Breast epithelium (tissue), 4 donors: ENCODE measurements at places on chromosomes 7 and 10. TPM values are rescaled to one million over a fixed set of nuclear protein-coding genes. Genes with fewer than 3 reads are reported as not detected.

DNA sequence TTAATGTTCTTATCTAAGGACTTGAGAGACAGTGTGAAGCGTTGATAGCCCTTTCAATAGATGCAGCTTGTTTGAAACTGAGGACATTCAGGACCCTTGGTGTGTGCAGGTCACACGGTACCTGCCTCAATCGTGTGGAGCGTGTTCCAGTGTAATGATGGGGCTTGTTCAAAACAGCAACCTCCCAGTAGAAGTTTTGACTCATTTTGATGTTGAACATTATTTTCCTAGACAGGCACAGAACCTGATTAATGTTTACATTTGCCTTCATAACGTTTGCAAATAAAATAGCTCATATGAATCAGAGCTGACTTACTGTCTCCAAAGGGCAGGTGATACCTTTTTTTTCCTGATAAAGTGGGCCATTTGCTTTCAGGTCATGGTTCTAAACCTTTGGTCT, 21.3 kb downstream of the RBM17 start:
- H3K4me3 ChIP-seq: no peak overlapping the region
- peaks cover 19% of the 10 kb centered on the region for H3K36me3 ChIP-seq
- H3K27me3 ChIP-seq: no peaks in the 10 kb centered on the region
- H3K27ac ChIP-seq: no peak overlapping the region

- DNase-seq: no peak
- no peak overlapping the region for H3K27ac ChIP-seq
- H3K4me3 ChIP-seq: no peak overlapping the region
- no peaks in the 10 kb centered on the region for H3K36me3 ChIP-seq
- H3K4me1 ChIP-seq: no peaks in the 10 kb centered on the region
- H3K27me3 ChIP-seq: no peaks in the 10 kb centered on the region
Observed at GRCh38 chr10:51877636-51878035, 178.2 kb upstream of the CSTF2T start.

- no peak overlapping the region for H3K27ac ChIP-seq
- DNase-seq: no peak
- H3K4me3 ChIP-seq: no peak overlapping the region
- no peaks in the 10 kb centered on the region for H3K27me3 ChIP-seq
Observed at GRCh38 chr7:2732388-2732787, 44.4 kb downstream of the AMZ1 start.

GRCh38 chr10:102628451-102628911, 15.8 kb upstream of the TRIM8 start:
- H3K27me3 ChIP-seq: no peaks in the 10 kb centered on the region
- DNase-seq: peak; percentile 49
- peak overlapping the region; percentile 98 for H3K27ac ChIP-seq
- H3K4me3 ChIP-seq: no peak overlapping the region
- peaks cover 13% of the 10 kb centered on the region for H3K4me1 ChIP-seq
- no peaks in the 10 kb centered on the region for H3K36me3 ChIP-seq

DNA sequence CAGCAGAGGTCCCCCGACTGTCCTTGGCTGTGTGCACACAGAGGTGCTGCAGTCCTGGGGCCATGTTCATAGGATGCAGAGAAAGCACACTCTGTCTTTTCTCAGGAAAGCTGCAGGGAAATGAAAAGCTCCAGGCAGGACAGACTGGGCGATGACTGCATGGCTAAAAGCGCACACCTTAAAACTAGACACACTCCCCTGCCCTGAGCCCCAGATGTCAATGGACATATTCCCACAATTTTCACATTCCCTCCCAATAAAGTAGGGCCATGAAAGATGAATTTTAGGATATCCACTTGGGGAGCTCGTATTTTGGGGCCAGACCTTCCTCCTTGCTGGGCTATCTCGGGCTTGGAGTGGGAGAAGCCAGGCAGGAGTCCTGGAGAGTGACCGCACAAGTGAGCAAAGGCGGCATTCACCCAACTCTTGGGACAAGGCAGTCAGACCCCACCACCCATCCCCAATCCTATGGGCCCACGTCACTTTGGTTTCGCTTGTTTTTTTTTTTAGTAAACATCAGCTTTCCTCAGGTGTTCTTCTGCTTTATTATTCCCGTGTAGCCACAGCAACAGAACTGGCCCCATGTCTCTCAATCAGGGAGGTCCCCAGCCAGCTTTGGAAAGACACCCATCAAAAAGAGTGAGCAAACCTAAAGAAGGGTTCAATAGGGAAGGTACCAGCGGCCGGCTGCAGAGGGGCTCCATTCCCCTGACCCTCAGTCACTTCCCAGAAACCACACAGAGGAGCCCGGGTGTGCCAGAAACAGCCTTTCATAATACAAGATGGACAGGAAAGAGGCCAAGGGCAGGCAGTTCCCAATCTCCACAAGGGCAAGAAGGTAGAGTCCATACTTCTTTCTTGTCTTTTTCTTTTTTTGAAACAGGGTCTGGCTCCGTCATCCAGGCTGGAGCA, 12.7 kb downstream of the GPRIN2 start:
- H3K4me3 ChIP-seq: no peak overlapping the region
- no peaks in the 10 kb centered on the region for H3K27me3 ChIP-seq
- H3K36me3 ChIP-seq: no peaks in the 10 kb centered on the region
- no peak overlapping the region for H3K27ac ChIP-seq

DNA sequence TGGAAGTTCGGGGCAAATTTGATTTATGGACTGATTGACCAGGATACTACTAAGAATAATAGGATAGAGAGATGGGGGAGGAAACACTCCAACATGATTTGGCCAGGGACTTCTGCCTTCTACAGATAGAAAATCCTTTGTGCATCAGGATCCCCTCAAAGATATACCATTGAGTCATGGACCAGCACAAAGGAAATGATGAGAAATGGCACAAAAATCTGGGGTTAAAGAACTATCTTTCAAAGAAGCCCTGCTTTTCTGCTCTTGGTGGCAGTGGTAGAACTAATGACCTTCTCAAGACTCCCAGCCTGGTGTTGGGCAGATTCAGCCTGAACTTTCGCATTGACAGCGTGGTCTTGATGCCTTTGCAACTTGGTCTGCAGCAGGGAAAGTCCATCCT, 27.6 kb upstream of the LAMB1 start:
- H3K27ac ChIP-seq: no peak overlapping the region
- H3K27me3 ChIP-seq: no peaks in the 10 kb centered on the region

DNA sequence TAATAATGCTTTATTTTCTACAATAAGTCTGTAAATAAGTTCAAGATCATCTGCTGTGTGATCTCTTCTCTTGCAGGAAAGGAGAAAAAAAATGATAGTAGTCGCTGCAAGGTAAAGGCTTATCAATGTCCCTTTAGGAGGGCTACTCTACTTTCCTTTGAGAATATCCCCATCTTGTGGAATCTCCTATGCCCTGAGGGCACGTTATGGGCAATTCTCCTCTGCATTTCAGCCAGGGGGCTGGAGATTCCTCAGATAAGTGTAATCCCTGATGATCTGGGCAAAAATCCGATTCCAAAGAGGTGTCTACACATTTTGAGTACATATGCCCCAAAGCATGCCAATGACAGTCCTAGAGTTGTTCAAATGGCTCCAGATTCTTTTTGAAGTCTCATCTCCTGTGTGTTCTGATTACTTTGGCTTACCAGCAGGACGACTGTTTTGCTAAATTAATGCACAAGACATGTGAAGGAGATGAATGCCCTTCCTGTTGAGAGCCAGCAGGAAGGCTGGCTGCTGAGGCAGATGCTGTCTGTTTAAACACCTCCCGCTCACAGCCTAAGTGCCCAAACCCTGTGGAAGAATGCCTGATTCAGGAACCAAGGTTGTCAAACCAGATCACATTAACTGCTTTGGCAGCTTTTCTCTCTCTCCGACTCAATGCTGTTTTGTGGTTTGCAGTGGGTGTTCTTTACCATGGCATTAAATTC, 171.2 kb upstream of the COL1A2 start:
- H3K4me3 ChIP-seq: no peak overlapping the region
- no peak for DNase-seq
- H3K27me3 ChIP-seq: no peaks in the 10 kb centered on the region
- H3K36me3 ChIP-seq: no peaks in the 10 kb centered on the region
- H3K27ac ChIP-seq: no peak overlapping the region

The PALS2 gene
- total RNA-seq: 32.6 TPM

GRCh38 chr10:109912335-109913281, 10.7 kb downstream of the XPNPEP1 start:
- H3K4me3 ChIP-seq: no peak overlapping the region
- H3K27me3 ChIP-seq: no peaks in the 10 kb centered on the region
- peaks cover 3% of the 10 kb centered on the region for H3K4me1 ChIP-seq
- H3K36me3 ChIP-seq: no peaks in the 10 kb centered on the region
- no peak for DNase-seq

The MMD2 gene
- total RNA-seq: not detected

GRCh38 chr10:32308027-32308603, 38.8 kb downstream of the EPC1 start:
- no peak overlapping the region for H3K4me3 ChIP-seq
- no peak for DNase-seq
- peaks cover 5% of the 10 kb centered on the region for H3K36me3 ChIP-seq
- no peaks in the 10 kb centered on the region for H3K27me3 ChIP-seq
- H3K27ac ChIP-seq: no peak overlapping the region

The FAM25C gene
- total RNA-seq: not detected

The NUTM2A gene
- 2.9 TPM for total RNA-seq

The CYP2C19 gene
- total RNA-seq: not detected

GRCh38 chr7:134694299-134694698, 47.6 kb downstream of the BPGM start:
- H3K4me1 ChIP-seq: peaks cover 12% of the 10 kb centered on the region
- H3K4me3 ChIP-seq: no peak overlapping the region
- H3K27ac ChIP-seq: peak overlapping the region; percentile 62
- H3K27me3 ChIP-seq: no peaks in the 10 kb centered on the region
- no peak for DNase-seq

The ADAP1 gene
- total RNA-seq: 7.5 TPM

- no peaks in the 10 kb centered on the region for H3K36me3 ChIP-seq
- peak overlapping the region; percentile 88 for H3K27ac ChIP-seq
- DNase-seq: no peak
- H3K4me3 ChIP-seq: peak overlapping the region; percentile 68
Observed at GRCh38 chr7:67301667-67302066, 305.0 kb downstream of the TYW1 start.

The PALD1 gene
- 1.9 TPM for total RNA-seq

GRCh38 chr10:131173484-131174210, 137.9 kb downstream of the TCERG1L start:
- H3K27ac ChIP-seq: no peak overlapping the region
- H3K4me3 ChIP-seq: no peak overlapping the region
- H3K4me1 ChIP-seq: no peaks in the 10 kb centered on the region

GRCh38 chr7:26954951-26955350, 90.6 kb upstream of the SKAP2 start:
- DNase-seq: no peak
- H3K27me3 ChIP-seq: no peaks in the 10 kb centered on the region
- no peaks in the 10 kb centered on the region for H3K36me3 ChIP-seq
- no peak overlapping the region for H3K27ac ChIP-seq

DNA sequence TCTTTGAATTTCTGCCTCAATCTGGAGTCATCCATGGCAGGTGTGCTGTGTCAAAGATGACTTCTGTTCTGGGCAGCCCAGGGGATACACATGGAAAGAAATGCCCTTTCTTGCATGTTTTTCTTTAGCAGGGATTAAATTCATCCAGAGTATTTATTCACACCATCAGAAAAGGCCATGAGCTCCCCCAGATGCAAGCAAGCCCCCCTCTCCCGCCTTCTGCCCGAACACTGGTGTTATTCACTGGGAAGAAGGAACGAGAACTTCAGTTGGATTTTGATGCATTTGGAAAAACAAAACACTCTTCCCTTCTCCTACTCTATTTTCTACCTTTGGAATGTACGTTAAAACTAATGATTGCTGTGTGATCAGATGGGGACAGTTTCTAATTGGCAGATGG, 1.4 kb downstream of the PLPP4 start:
- H3K4me3 ChIP-seq: no peak overlapping the region
- no peak overlapping the region for H3K27ac ChIP-seq
- no peak for DNase-seq
- peaks cover 4% of the 10 kb centered on the region for H3K27me3 ChIP-seq
- H3K4me1 ChIP-seq: peaks cover 4% of the 10 kb centered on the region

DNA sequence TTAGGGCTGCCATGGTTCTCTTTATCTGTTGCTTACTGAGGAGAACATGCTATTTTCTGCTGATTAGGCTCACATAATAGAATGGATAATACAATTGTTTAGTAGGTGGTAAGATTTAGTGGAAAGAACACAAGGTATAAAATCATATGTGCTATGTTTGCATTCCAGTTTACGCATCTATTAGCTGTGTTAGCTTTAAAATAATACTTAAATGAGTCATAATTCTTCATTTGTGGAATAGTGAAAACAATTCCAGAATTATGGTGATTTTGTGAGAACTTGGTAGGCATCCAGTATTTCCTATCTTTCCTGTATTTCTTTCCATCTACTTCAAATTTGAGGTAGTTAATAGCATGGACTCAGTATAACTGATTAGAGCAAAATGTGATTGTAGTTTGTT, 1585.5 kb upstream of the LRRTM3 start:
- no peaks in the 10 kb centered on the region for H3K27me3 ChIP-seq
- no peak overlapping the region for H3K27ac ChIP-seq
- no peaks in the 10 kb centered on the region for H3K36me3 ChIP-seq
- H3K4me3 ChIP-seq: no peak overlapping the region

The MYH16 gene
- total RNA-seq: not detected

The RAPGEF5 gene
- 78.0 TPM for total RNA-seq

DNA sequence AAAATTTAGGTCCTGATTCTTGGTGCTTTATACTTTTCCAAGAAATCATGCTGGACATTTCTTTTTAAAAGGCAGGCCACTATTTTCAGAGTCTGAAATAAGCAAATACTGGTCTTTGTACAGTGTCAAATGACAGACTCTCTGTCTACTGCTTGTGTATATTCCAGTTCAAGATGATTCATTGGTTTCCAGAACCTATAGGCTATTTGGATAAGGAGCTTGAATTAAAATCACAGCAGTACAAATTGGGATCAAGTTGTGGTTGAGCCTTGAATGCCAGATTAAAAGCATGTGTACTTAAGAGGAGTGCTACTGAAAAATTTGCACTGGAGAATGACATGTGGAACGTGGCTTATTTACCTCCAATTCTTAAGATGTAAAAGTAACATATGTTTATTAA, 10.7 kb downstream of the KMT2E start:
- H3K27me3 ChIP-seq: no peaks in the 10 kb centered on the region
- H3K36me3 ChIP-seq: no peaks in the 10 kb centered on the region
- H3K4me3 ChIP-seq: no peak overlapping the region
- no peak for DNase-seq
- peaks cover 3% of the 10 kb centered on the region for H3K4me1 ChIP-seq
- H3K27ac ChIP-seq: peak overlapping the region; percentile 25
